ENCODE measurements at places on chromosomes 7 and 10. TPM values are rescaled to one million over a fixed set of nuclear protein-coding genes. Genes with fewer than 3 reads are reported as not detected.

USP6NL gene
- 13.0 TPM for total RNA-seq

GDF2 gene
- total RNA-seq = not detected

NME8 gene
- not detected for total RNA-seq

LRRC4 gene
- not detected for total RNA-seq

RELN gene
- 0.04 TPM for total RNA-seq

ZFAND4 gene
- 5.0 TPM for total RNA-seq

NIPSNAP2 gene
- total RNA-seq = 52.7 TPM

OR2A7 gene
- total RNA-seq = not detected

ADRB1 gene
- total RNA-seq = 1.1 TPM

ZCWPW1 gene
- 1.4 TPM for total RNA-seq

GNA12 gene
- 42.5 TPM for total RNA-seq

NKX1-2 gene
- total RNA-seq = not detected

RET gene
- total RNA-seq = 0.50 TPM

SYT15B gene
- 2.3 TPM for total RNA-seq

TCAF1 gene
- 14.0 TPM for total RNA-seq

MRLN gene
- total RNA-seq = not detected

C7orf57 gene
- total RNA-seq = 0.35 TPM

ZNF365 gene
- total RNA-seq = 0.86 TPM

CCDC172 gene
- total RNA-seq = not detected

PRF1 gene
- total RNA-seq = 0.05 TPM

CFAP46 gene
- total RNA-seq = 1.8 TPM
